Natural killer cell treated with Interleukin-12 subunit alpha and Interleukin-12 subunit beta and Interleukin-15 and Interleukin-18, amount 100 ng/mL, for 72 hours (primary cell): ENCODE measurements at places on chromosomes 16 and 17.

GRCh38 chr16:80008857-80009256 lies 408.3 kb upstream of the MAF start:
- H3K4me1 ChIP-seq, result no peaks in the 10 kb centered on the region
- no peak overlapping the region for H3K27ac ChIP-seq
- H3K27me3 ChIP-seq, result peaks cover 7% of the 10 kb centered on the region
- no peak for DNase-seq
- H3K36me3 ChIP-seq, result no peaks in the 10 kb centered on the region
- no peak overlapping the region for H3K4me3 ChIP-seq

- no peak overlapping the region for H3K27ac ChIP-seq
- no peak overlapping the region for H3K4me3 ChIP-seq
- H3K4me1 ChIP-seq, result no peaks in the 10 kb centered on the region
- H3K27me3 ChIP-seq, result peaks cover 33% of the 10 kb centered on the region
- DNase-seq, result peak; percentile 37
These were observed 3.6 kb downstream of the KRT31 start for GRCh38 chr17:41393826-41394225.

DNA sequence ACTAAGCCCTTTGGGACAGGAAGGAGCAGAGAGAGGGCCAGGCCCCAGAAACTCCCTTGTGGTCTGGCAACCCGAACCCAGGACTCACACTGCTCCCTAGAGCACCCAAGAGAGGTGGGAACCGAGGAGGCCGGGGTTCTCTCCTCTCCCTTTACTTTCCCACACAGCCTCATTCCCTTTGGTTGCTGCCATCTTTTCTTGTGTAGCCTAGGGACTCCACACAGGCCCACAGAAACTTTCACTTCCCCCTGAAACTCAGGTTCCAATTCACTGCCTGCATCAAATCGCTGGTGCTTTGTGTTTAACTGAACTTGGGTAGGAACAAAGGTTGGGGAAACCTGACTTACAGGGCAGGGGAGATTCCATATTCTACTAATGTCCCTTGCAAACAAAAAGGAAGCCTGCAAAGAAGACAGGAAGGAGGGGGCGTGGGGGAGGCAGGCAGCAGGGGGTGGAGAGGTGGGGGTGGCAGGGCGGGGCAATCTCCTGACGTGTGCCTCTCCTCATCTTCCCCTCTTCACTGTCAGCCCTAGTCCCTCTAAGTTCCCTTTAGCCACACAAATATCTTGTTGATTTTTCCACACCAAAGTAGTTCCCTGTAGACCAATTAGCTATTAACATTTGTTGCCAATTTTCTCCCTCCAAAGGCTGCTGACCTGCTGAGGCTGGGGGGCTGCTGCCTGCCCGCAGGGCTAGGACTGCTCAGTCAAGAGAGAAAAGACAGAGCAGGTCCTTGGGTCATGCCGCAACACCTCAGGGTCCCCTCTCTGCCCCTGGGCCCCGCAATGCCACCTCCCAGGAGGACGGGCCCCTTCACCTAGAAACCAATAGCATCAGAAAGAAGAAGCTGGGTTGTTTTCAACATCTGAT lies 8.0 kb downstream of the ST3GAL2 start:
- peak; percentile 71 for DNase-seq
- peak overlapping the region; percentile 95 for H3K27ac ChIP-seq
- no peaks in the 10 kb centered on the region for H3K36me3 ChIP-seq
- peak overlapping the region; percentile 45 for H3K4me3 ChIP-seq

- H3K36me3 ChIP-seq, result no peaks in the 10 kb centered on the region
- H3K4me1 ChIP-seq, result no peaks in the 10 kb centered on the region
- H3K27ac ChIP-seq, result no peak overlapping the region
These were observed 254.7 kb upstream of the SOX9 start for GRCh38 chr17:71866095-71866494.

- H3K27me3 ChIP-seq, result no peaks in the 10 kb centered on the region
- H3K36me3 ChIP-seq, result peaks cover 23% of the 10 kb centered on the region
- no peak overlapping the region for H3K4me3 ChIP-seq
- no peak overlapping the region for H3K27ac ChIP-seq
These were observed 45.2 kb upstream of the KPNB1 start for GRCh38 chr17:47604598-47604927.
